ENCODE measurements at places on chromosomes 5 and 9. TPM values are rescaled to one million over a fixed set of nuclear protein-coding genes. Genes with fewer than 3 reads are reported as not detected.

The ORM2 gene
- 0.79 TPM for total RNA-seq

The RANBP3L gene
- 5.1 TPM for total RNA-seq

The HMMR gene
- total RNA-seq, result 12.2 TPM

The PTPN3 gene
- total RNA-seq, result 13.3 TPM

The KLHL3 gene
- total RNA-seq, result 6.2 TPM

The INSL6 gene
- not detected for total RNA-seq

The SPATA31C1 gene
- not detected for total RNA-seq

The BAAT gene
- total RNA-seq, result not detected

The PRUNE2 gene
- 13.6 TPM for total RNA-seq

The GCNT1 gene
- 8.4 TPM for total RNA-seq

The ANKS6 gene
- 5.6 TPM for total RNA-seq

The SPAG8 gene
- total RNA-seq, result 1.2 TPM

The BTNL8 gene
- 0.49 TPM for total RNA-seq
